SW 1271 (cell line): ENCODE measurements at places on chromosomes 1 and 21.

GRCh38 chr1:177780096-177780700, 189.7 kb downstream of the SEC16B start:
- no peak for DNase-seq

DNA sequence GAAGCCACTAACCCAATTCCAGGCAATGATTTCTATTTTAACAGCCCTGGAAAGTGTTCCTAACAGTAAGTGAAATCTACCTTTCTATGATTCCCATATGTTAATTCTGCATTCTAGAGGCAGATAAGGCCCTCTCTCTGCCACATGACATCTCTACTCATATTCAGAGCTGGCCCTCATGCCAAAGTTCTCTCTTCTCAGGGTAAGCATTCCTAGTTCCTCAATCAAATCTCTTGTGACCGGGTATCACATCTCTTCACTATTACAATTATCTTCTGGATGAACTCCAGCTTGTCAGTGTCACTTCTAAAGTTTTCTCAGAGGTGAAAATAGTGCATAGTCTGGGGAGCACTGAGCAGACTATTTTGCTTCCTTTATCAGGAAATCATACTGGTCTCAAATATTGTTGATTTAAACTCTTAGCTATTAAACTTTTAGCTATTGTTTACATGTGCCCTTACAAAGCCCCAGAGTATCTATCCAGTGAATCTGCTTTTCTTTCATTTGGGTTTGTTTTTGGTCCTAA, 66.4 kb upstream of the TNFSF18 start:
- DNase-seq: no peak

DNA sequence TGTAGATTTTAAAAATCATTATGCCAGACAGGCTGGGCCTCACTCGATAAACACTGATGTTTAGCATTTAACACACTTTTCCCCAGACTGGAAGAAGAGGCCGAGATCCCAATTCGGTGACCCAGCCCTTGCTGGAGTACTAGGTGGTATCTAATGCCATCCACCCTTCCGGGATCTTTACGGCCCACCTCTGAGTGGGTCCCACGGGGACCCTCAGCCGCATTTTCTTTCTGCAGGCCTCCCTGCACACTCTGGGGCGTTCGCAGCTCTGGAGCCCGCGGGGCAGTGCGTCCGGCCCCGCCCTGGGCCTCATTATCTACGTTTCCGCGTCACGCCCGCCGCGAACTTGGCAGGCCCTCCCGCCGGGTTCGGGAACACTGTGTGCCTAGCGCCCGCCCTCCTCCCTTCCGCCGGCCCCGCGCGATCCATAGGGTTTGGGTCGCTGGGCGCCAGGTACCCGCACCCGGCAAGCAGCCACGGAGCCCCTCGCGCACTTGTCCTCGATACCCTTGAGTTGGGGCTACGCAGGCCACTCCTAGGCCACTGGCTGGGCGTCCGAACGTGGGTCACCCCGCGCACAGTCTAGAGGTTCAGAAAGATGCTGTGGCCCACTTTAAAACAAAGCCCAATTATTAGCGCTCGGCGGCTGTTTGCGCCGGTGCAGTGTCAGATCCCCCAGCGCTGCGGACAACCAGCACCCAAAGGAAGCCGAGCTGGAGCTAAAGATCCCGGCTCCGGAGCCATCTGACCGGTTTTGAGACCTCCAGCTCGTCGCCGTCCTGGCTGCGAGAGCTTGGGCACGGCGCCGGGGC, 950 bp upstream of the EVA1C start:
- DNase-seq: no peak

GRCh38 chr21:41726630-41726969, 40.3 kb downstream of the RIPK4 start:
- no peak for DNase-seq

GRCh38 chr1:17282836-17283235, 25.2 kb upstream of the PADI4 start:
- DNase-seq: no peak

DNA sequence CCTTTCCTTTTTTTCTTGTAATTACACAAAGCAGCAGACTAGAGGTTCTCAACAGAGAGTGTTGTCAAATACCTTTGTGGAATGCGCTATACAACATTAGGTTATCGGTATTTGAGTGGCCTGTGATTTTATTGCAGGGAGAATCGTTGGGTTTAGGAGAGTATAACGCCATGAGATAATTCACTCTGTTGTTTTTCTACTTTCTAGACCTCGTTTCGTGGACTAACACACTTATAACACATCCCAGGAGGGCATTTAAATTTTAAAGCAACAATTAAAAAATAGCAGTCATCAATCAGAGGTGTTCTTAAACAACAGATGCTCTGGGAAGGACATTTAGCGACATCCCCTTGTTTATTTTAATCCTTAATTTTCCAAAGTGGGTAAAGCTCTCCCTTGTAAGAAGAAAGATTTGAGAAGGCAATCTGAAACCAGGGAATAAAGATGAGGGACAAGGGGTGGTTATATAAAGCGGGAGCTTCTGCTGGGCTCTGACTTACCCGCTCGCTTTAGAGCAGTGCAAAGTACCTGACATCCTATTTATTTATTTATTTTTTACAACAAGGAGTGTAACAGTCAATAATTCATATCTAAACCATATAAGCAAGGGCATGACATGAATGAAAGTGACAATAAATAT, 4.9 kb downstream of the PBX1 start:
- no peak for DNase-seq

DNA sequence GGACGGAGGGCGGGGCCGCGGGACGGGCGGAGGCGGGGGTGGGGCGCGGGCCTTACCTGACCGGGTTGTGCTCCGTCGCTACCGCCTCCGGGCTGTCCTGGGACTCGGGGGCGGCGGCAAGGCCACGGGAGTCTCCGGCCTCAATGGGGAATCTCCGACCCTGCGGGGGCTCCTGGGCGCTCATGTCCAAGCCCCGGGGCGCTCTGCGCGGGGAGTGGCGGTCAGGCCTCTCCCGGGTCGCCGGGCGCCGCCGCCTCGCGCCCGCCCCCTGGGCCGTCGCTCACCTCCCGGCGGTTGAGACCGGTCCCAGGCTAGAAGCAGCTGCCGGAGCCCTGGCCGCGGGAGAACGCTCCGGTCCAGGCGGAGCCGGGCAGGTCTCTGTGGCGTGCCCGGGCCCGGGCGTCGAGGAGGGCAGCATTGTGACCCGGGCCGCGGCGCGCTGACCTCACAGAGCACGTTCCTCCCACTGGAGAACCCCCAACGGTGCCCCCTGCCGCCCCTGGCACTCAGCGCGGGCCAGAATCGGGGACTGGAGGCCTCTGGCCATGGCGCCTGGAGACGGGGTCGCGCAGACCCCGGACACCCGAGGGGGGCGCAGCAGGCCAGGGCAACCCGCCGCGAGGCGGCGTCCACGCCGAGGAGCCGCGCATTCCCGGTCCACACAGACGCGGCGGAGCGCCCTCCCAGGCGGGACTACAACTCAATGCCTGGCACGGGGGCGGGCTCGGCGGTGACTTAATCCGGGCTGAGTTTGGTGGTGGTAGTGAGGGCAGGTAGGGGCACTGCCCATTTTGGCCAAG, 411 bp downstream of the FAM229A start:
- DNase-seq: no peak

GRCh38 chr1:196143602-196144342, 464.5 kb downstream of the KCNT2 start:
- no peak for DNase-seq

DNA sequence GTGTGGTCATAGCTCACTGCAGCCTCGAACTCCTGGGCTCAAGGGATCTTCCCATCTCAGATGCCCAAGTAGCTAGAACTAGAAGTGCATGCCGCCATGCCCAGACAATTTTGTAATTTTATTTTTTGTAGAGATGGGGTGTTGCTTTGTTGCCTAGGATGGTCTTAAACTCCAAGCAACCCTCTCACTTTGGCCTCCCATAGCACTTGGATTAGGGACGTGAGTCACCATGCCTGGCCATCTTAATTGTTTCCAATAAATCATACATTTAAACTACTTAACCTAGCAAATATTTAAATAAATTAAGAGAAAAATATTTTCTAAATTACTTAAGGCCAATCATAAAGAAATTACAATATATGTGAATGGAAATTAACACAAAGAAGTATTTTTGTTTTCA, 35.1 kb upstream of the ADGRL4 start:
- DNase-seq: no peak

DNA sequence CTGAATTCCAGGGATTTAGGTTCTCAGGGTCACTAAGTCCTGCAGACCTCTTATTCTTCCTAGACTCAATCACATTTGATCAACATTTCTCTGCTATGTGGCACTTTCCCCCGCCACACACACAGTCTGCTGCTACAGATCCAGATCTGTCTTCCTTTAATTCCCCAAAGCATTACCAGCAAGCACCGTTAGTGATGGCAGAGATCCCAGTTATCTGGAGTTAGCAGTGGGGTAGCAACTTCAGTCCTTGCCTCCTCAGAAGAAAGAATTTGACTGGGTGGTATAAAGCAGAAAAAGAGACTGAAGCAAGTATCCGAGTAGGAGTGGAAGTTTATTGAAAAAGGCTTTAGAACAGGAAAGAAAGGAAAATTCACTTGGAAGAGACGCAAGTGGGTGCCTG, 100.4 kb upstream of the ETV3 start:
- no peak for DNase-seq

DNA sequence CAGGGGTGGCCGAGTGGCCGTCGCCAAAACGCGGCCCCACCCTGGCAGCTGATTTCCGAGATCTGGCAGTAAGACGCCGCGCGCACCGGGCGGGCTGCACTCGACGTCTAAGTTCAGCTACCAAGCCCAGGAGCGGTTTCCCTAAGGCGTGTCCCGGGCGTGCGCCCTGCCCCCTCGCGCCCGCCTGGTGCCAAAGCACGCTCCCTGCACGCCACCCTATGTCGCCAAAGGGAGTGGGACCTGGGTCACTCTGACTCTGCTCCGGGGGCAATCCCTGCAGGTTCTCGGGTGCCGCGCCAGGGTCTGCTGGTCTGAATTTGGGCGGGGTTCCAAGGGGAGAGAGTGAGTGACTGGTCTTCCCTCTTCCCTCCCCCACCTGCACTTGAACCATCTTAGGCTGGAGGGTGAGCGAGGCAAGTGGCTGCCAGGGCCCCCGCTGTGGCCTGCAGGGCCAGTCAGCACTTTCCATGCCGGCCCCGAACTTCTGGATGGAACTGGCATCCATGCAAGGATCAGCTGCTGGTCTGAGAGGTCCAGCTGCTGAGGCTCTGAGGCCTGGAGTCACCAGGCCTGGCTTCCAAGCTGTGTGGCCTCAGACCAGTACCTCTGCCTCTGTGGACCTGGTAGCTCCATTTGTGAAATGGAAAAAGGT, at the start of gene LRRC38:
LRRC38 (minus strand) TSS at position 109 of the 652 bp plus-strand sequence. CDS start 410 bp downstream, outside the sequence.
- DNase-seq: no peak

GRCh38 chr21:42651515-42652401, 1.7 kb upstream of the PDE9A start:
- no peak for DNase-seq

DNA sequence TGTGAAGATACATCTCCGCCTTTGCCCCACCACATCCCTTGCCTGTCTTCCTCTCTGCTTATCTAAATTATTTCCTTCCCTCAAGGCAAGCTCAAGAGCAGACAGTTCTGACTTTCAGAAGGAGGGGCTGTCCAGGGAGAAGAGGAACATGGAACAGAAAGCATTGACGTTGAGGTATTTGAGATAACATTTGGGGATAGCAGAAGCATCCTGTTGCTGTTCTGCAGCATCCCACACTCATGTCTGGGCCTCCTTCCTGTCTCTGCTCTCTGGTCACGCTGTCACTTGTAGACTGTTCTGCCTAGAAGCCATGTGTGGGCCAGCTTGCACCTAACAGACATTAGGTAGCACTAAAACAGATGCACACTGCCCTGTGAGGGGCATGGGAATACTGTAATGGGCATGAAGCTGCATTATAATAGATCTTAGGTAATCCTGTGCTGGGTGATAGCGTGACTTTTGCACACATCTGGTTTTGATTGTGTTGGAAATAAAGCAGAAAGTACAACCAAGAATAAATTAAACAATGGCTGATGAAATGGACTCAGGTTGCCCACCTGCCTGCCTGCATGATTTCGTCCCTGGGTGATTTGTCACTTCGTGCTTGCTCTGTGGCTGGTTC, 660 bp upstream of the RD3 start:
- no peak for DNase-seq

- no peak for DNase-seq
Measured at GRCh38 chr1:211174375-211174774, 40.4 kb upstream of the KCNH1 start.

DNA sequence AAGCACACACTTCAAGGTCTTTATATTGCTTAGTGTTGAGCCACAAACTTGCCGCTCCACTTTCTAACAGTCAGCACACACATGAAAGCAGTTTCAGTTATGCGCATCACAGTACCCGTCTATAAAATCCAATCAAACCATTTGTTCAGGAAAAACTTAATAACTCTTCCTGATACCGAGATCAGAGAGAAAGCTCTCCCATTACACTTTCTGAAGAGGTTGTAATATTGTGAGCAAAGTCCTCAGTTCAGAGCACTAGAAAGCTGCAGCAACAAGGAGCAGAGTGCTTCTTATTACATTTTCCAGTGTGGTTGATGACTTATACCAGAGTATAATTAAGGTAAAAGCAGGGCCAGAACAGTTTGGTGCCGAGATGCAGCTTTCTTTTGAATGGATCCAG, 102.8 kb upstream of the F3 start:
- no peak for DNase-seq

DNA sequence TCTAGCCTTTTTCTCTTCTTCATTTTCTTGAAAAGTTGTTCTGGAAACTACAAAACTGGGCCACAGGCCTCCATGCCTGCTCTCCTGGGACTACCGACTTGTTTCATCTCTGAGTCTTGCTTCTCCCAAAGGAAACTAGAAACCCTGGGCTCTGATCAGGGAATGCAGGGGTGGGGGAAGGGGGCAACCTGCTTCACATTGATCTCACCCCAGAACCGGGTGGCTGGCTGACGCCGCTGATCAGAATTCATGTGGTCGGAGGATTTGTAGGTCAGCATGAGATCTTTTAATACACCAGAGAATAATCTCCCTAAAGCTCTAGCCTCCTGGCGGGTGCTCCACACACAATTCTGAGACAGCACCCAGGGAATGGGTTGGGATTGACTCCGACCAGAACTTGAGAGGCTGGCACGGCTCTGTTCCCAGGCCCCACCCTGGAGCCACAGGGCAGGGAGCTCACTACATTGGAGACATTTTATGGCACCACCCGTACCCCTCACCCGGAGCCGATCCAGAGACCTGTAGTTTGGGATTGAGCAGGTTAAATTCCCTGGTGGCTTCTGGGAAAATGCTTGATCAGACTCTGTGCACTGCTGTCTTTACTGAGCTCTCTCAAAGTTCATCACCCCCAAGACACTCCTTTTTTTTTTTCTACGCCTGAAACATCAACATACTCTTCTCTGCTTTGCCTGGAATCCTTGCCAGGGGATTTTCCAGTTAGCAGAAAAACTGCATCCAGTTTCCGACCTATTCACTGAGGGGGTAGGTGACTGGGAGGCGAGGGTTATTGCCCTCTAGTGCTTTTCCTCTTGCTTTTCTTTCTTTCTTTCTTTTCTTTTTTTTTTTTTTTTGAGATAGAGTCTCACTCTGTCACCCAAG, 12.2 kb upstream of the ARHGEF10L start:
- DNase-seq: no peak
